H1 (cell line): ENCODE measurements at places on chromosomes 1 and 21.

- H3K4me1 ChIP-seq = no peaks in the 10 kb centered on the region
- DNase-seq = no peak
- no peaks in the 10 kb centered on the region for H3K27me3 ChIP-seq
- no peaks in the 10 kb centered on the region for H3K36me3 ChIP-seq
Measured at GRCh38 chr1:41890825-41891198, 27.9 kb downstream of the HIVEP3 start.

- H3K36me3 ChIP-seq = no peaks in the 10 kb centered on the region
- DNase-seq = no peak
- H3K27ac ChIP-seq = no peak overlapping the region
- no peak overlapping the region for H3K4me3 ChIP-seq
- H3K27me3 ChIP-seq = no peaks in the 10 kb centered on the region
Measured at GRCh38 chr1:234331507-234331906, 41.7 kb upstream of the COA6 start.

DNA sequence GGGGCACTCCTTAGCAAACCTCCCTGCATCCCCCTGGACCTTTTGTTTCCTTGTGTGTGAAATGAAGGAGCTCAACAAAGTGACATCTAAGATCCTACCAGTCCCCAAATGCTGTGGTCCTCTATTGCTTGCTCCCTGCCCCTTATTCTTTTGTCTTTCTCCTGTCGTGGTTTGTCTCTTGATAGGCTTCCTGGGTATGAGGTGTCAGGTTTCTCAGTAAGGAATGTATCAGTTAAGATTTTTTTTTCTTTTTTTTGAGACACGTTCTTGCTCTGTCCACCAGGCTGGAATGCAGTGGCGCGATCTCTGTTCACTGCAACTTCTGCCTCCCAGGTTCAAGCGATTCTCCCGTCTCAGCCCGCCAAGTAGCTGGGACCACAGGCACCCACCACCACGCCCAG, 16.8 kb downstream of the CNIH3 start:
- no peak overlapping the region for H3K27ac ChIP-seq
- peaks cover 7% of the 10 kb centered on the region for H3K4me1 ChIP-seq
- no peak for DNase-seq
- H3K36me3 ChIP-seq = peaks cover 2% of the 10 kb centered on the region; the same call in 1 of the 2 replicates
- H3K27me3 ChIP-seq = no peaks in the 10 kb centered on the region
- no peak overlapping the region for H3K4me3 ChIP-seq

DNA sequence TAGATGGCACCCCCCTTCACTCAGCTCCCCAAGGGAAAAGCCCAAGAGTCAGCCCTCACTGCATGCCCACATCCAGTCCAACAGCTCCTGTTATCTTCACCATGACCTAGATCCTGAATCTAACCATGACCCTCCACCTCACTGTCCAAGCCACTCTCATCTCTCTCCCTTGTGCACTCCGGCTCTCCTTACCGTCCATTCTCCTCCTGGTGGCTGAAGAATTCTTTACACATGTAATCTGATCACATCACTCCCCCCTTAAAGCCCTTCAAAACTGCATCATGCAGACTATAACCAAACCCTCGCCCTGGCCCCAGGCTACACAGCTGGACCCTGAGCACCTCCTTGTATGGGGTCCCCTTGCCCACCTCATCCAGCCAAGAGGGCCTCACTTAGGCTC, 14.0 kb upstream of the PAQR7 start:
- H3K4me1 ChIP-seq = peaks cover 18% of the 10 kb centered on the region
- H3K27ac ChIP-seq = no peak overlapping the region
- H3K36me3 ChIP-seq = no peaks in the 10 kb centered on the region
- H3K4me3 ChIP-seq = no peak overlapping the region; the same call in 1 of the 2 replicates

DNA sequence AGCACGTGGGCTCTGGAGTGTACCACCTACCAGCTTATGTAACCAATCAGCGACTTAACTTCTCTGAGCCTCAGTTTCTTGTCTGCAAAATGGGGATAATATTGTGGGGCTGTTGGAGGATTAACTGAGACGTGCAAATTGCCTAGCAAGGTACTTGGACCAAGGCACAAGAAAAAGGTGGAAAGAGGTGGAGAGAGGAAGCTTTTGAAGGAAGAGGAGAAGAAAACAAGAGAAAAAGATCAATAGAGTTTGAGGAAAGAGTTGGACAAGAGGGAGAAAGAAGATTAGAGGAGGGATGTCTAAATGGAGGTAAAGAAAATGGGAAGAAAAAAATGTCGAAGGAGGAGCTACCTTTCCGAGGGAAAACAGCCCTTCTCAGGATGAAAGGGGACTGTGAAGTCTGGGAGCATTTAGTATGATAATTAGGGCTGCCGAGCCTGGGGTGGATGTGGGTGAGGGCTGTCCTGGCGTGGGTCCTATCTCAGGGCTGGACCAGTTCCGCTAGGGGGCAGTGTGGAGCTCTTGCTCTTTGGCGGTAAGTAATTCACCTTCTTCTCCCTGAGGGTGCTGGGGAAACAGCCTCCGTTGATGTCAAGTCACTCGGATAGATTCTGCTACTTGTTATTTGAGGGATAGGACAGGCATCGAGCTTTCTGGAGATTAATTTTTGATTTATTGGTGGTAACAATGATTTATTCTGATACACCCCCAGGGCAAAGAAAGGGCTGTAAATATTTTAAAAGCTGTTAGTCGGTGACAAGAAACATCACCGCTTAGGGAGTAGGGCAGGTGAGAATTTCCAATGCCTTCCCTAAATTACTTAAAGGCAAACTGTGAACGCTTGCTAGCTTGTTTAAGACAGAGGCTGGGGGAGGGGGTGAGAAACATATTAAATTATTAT, 79.0 kb upstream of the NFASC start:
- no peak overlapping the region for H3K4me3 ChIP-seq
- no peaks in the 10 kb centered on the region for H3K36me3 ChIP-seq
- DNase-seq = peak; percentile 95
- H3K27ac ChIP-seq = no peak overlapping the region
- H3K27me3 ChIP-seq = no peaks in the 10 kb centered on the region

DNA sequence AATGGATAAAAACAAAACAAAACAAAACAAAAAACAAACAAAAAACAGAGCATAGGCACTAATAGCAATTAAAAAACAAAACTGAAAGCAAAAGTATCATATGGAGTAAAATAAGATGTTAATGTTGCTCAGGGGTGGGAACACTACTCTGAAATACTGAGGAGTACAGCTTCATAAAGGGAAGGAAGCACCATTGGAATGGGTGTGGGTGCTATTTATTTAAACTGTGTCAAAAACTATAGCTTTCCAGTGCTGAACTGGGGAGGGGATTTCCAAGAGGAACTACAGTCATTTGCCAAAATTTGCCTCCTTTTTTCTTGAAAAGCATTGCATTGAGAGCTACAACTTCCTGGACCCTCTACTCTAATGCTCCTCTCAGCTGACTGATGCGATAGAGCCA, 40.0 kb downstream of the SPTA1 start:
- H3K4me1 ChIP-seq = no peaks in the 10 kb centered on the region
- H3K27me3 ChIP-seq = no peaks in the 10 kb centered on the region
- no peak for DNase-seq
- no peak overlapping the region for H3K4me3 ChIP-seq
